ENCODE measurements at places on chromosomes 7 and 10.

GRCh38 chr7:25712500-25712899 is 439.5 kb upstream of the NFE2L3 start:
- DNase-seq = no peak

DNA sequence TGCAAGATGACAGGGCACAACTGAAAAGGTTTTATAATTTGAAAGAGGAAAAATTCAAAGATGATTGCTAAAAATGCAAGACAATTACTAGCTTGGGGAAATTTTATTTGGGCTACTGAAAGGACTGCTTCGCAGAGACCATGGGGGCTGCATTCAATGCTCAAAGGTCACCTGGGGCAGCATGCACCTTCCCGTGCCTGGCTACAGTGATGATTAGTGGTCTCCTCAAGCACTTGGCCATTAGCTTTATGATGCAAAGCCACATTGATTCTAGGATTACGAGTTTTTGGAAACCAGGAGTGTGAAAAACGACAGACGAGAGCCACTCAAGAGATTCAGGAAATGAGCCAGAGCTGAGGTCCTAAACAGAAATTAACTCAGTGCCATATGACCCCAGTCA is 764.6 kb downstream of the PHTF2 start:
- DNase-seq = no peak

- DNase-seq = no peak
These were observed 712 bp downstream of the ITPRIP start for GRCh38 chr10:104337521-104337984.

DNA sequence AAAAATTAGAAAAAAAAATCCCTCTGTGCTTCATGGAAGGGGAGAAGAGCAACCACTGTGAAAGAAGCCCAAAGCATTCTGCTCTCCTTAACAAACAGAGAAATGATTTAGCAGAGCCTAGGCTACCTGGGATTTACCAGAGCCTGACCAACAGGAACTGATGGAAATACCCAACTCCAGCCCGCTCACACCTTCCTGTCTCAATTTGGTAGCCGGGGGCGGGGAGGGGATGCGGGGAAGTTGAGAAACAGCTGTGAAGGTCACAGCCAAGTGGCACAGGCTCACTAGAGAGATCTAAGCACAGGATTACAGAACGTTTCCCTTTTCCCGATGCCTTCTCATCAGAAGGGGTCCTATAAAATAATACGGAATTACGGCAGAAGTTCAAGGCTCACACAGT is 17.6 kb downstream of the RSU1 start:
- DNase-seq = no peak

- no peak for DNase-seq
These were observed 7.6 kb upstream of the ASCC1 start for GRCh38 chr10:72223743-72224101.

GRCh38 chr7:116633131-116633988 is 38.6 kb upstream of the MET start:
- DNase-seq = no peak

- no peak for DNase-seq
These were observed 11.9 kb downstream of the DPY19L1 start for GRCh38 chr7:35025369-35025870.

GRCh38 chr7:54858008-54858692 is 99.1 kb upstream of the SEC61G start:
- no peak for DNase-seq

DNA sequence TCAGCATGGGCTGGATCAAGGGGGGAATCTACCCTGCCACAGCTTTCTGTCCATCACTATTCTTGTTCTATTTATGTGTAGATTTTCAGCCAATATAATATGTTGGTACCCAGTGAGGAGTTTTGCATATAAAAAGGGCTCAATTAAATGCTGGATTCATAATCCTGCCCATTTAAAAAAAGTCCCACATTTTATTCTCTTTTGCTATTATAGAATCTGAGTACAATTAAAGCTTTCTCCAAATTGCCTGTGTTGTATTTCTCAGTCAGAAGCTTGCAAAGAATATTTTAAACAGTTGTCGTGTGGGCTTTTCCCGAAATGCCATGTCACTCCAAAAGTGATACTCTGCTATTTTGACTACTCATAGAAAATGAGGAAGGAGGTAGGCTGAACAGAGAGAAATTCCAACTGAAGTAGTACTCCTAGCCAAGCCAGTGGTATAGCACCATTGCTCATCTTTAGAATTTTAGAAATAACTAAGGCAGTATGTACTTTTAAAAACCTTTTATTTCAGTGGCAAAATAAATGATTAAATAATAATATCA is 108.3 kb upstream of the HDAC9 start:
- DNase-seq = no peak

GRCh38 chr7:83509255-83510021 is 139.5 kb downstream of the SEMA3E start:
- DNase-seq = no peak

GRCh38 chr7:28095231-28095630 is 85.4 kb downstream of the JAZF1 start:
- no peak for DNase-seq

- no peak for DNase-seq
These were observed 81.0 kb upstream of the GNA12 start for GRCh38 chr7:2924866-2925840.
